ENCODE measurements at places on chromosomes 6 and 20.

- no peak for DNase-seq
Measured at GRCh38 chr6:35590622-35591066, 77.9 kb upstream of the TULP1 start.

DNA sequence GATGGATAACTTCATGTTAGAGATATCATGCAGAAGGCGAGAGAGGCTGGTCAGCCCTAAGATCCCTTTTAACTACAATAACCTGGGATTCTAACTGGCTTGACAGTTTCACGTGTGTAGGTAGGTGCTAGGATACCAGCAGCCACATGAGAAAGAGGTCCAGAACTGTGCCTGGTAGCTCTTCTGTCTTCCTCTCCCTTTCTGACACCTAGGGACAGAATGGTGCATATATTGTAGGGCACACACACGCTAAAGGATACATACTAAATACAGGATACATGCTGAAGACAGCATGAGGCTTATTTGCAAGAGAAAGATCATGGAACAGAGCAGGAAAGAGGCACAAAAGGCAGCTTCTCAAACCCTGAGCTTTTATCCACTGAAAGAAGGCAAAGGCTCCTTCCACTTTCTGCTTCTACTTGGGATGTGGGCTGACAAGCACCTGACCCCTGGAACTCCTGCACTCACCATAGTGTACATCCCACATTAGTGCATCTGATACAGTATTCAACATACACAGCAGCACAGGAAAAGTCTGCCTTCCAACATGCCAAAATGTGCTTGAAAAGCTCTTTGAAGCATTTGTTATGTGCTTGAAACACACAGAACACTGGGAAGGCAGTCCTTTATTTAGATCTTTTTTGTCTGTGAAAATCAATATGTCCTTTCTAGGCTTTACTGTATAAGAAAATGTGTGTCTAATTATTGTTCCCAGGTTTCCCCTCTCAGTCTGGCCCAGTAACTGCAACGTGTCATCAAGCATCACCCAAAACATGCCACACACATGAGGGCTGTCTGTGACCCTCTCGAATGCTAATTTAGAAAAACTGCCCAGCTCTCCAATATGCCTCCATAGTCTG lies 3.2 kb downstream of the SLC22A23 start:
- no peak for DNase-seq

GRCh38 chr20:24640686-24641085 lies 171.3 kb downstream of the SYNDIG1 start:
- DNase-seq: no peak

DNA sequence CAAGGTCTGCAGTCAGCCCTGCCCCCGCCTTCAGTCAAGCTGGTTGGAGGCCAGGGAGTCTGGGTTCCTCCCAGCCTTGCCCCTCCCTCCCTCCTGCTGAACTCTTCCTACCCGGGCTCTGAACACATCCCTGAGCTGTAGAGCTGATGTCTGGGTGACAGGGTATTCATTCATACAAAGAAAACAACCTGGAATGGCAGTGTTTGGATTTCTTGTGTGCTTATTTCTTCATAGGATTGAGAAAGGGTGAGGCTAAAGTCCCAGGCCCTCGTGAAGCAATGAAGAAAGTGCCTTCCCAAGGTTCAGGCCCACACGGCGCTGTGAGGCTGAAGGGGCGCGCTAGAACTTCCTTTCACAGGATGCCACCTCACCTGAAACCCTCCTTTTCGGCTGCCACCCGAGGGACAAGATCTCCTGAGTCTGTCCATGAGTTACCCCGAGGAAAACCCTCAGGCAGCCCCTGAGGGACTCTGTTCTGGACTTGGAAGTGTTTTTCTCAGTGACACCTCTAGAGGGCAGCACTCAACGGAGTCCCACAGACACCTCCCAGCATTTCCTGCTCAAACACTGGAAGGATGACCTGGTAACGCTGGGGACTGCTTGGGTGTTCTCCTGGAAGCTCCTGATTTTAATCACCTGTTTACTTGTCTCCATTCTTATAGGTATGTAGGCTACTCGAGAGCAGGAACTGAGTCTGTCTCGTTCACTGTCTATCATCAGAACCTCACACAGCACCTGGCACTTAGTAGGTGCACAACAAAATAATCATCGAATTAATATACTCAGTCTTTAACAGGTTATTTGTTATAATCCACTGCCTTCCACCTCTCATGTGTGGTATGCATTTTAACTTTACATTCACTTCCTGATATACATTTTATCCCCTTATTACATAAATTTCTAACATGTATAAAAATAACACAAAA lies 11.8 kb upstream of the GSTA1 start:
- no peak for DNase-seq

- no peak for DNase-seq
Measured at GRCh38 chr20:14744723-14745122, 407.3 kb upstream of the FLRT3 start.

DNA sequence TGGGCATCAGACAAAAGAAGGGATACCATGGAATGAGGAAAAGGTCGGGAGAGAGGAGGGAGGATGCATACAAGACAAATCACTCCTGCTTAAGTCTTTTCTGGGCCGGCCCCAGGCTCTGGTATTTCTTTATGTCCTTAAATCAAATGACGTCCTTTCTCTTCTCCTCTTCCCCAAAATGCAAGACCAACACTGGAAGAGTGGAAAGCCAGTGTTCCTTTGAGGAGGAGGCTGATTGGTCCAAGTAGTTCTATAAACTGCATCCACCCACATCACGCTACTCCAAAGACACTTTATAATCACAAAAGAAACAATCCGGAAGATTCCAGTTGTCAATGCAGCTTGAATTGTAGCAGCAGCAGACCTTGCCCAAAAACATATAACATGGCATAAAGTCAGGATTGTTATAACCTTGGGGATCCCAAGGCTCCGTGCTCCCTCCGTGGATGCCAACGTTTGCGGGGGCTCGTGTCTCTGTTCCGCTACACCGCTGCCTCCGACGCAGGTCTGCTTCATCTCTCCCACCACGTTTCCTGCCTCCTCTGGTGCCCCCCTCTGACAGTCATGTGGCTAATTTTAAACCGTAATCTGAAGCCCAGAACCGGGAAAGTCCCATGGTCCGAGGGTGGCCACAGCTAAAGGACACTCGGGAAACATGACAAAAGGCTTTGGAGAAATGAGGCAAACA lies 47.1 kb downstream of the MCUR1 start:
- no peak for DNase-seq

GRCh38 chr6:137641474-137642077 lies 147.4 kb upstream of the OLIG3 start:
- DNase-seq: peak; percentile 12

- DNase-seq: no peak
Measured at GRCh38 chr6:70375882-70376281, 37.4 kb upstream of the FAM135A start.

DNA sequence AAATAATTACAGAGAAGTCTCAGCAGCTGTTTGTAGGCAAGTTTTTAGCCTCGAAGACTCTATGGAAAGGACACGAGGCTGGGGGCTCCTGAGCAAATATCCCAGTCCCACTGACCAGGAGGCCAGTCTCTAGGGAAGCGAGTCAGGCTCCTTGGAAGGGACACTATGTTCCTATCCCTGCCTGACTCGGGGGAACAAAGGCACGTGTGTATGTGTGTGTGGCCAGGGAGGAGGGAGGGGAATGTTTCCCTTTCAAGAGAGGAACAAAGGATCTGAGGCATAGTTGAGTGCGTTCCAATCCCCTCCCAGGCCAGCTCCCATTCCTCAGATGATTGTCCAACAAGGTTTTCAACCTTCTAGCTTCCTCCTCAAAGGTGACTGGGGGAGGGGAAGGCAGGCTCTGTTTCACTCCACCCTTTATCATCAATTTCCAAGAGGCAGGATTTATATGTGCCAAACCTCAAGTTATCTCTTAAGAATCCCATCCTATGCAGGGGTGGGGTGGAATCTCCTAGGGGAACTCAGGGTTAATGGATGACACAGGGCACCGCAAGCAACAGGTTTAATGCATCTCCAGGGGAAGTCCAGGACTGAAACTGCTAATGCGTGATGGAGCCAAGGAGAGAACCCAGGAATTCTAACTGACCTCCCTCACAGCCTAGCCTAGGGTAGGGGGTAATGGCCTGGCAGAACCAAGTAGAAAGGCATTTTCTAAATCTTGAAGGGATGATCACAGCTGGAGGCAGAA lies 9.9 kb downstream of the BCL2L1 start:
- DNase-seq: no peak

- no peak for DNase-seq
Measured at GRCh38 chr6:24907919-24908649, 27.7 kb downstream of the RIPOR2 start.

DNA sequence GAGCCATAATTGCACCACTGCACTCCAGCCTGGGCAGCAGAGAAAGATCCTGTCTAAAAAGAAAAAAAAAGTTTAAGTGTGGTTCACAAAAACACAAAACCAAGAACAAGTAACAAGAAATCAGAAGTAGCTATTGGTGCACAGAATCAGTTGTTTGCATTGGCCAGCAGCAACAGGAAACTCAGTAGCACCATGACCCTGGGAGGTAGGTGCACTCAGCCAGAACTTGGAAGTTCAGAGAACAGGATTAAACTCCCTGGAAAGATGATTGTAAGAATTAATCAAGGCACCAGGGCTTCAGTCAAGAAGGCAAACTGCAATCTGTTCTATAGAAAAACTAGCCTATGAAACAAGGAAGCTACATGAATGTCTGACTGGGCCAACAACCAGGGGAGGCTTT lies 267.9 kb downstream of the COL12A1 start:
- no peak for DNase-seq
